RPMI8226 (cell line): ENCODE measurements at places on chromosomes 6 and 20.
A peak's percentile ranks its signal among the peaks of the same experiment; 100 is the strongest.

DNA sequence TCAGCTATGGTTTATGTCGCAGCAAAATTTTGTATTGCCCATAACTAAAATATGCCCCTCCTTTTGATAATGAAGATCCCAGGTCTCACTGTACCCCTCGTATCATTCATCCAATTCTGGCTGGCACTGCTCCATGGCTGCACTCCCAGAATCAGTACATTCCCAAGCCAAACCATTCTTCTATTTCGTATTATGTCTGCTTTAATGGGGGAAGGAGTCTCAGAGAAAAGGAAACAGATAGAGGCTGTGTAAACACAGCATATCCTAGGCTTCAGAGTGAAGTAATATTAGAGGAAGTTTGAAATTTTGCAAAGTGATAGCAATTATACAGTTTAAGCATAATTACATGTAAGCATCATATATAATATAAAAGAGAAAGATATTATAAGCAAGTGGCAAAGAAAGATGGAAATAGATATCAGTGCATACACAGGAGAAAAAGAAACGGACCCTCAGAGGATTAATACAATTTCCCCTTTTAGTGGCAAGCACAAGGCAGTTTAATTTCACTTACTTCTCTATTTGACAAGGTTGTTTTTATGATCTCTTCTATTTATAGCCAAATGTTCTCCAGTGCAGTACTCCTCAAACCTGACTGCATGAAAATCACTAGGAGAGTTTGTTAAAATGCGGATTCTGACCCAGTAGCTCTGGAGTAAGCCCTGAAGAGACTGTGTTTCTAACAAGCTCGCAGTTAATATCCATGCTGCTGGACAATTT, 56.5 kb upstream of the TENT5A start:
- no peak for DNase-seq

DNA sequence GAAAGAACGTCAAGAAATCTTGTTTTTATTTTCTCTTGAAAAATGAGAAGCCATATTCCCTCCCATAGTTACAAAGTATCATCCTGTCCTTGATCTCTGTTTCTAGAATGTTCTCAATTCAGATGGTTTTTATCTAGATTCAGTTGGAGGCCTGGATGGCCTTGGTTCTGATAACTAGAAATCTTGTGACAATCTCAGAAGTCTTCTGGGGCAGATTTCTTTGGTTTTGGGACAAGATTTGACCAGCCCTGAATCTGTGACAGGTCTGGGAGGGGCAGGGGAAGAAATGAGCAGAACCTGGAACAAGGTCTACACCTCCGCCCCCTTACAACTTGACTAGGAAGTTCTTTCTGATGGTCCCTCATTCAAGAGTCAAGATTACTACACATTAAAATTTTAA, 41.4 kb upstream of the AKIRIN2 start:
- no peak for DNase-seq

DNA sequence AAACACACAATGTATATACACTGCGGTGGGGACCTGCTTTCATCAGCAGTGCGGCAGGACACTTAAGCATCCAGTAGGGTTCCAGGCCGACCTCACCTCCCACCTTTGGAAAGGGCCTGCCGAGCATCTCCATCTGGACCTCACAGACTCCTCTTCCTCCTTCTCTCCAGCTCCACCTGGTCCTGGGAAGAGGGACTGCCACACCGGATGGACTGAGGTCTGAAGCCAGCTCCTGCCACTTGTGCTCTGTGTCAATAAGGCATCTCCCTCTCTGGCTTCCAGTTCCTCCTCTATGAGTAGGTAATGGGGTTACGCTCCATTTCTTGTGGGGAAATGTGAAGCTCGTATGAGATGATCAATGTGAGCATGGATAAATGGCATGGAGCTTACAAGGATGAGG, 19.1 kb upstream of the NNAT start:
- DNase-seq = no peak

GRCh38 chr6:52727908-52728307, 35.4 kb downstream of the GSTA2 start:
- DNase-seq = no peak

GRCh38 chr20:49140834-49141233, 47.3 kb downstream of the STAU1 start:
- DNase-seq = no peak

DNA sequence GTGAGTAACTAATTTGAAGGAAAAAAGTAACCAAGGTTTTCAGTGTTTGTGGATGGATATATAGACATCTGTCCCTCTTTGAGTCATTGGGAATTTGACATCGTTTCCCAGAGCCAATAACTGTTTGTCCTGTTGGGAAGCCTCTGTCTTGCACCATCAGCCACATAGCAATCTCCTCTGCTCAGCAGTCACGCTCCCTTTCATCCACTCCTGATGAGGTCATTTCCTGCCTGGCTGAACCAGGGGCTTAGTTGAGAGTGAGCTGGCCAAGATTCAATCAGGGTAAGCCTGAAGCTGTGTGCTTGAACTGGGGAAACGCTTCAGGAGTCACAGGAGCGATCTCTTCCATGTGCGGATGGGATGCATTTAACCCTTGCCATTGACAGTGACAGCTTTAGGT, 121.5 kb upstream of the FOXQ1 start:
- DNase-seq = no peak

- no peak for DNase-seq
Observed at GRCh38 chr20:19423097-19423899, 210.9 kb downstream of the SLC24A3 start.

GRCh38 chr6:14881398-14881797, 364.5 kb upstream of the JARID2 start:
- no peak for DNase-seq

DNA sequence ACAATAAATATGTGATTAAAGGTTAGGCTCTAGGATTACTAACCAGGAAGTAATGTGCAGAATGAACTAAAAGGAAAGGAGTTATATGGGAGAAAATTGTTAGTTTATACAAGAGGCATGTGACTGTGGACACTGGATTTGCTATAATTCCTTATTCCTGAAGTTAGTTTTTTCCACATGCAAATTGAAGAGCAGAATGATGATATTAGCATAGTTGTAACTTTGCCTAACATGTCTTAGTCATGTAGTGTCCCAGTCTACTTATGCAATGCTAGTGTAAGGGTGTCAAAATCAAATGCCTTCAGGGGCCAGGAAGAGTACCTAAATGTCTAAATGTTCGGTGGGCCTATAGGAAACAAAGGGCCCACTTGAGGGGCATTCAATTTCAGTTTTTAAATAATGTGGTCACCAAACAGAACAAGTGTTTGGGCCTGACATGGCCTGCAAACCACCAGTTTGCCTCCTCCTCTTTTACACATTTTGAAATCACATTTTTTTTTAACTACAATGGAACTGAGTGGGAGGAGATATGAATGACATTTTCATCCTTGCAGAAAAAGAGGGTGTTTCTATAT, 28.0 kb upstream of the CEP85L start:
- no peak for DNase-seq

DNA sequence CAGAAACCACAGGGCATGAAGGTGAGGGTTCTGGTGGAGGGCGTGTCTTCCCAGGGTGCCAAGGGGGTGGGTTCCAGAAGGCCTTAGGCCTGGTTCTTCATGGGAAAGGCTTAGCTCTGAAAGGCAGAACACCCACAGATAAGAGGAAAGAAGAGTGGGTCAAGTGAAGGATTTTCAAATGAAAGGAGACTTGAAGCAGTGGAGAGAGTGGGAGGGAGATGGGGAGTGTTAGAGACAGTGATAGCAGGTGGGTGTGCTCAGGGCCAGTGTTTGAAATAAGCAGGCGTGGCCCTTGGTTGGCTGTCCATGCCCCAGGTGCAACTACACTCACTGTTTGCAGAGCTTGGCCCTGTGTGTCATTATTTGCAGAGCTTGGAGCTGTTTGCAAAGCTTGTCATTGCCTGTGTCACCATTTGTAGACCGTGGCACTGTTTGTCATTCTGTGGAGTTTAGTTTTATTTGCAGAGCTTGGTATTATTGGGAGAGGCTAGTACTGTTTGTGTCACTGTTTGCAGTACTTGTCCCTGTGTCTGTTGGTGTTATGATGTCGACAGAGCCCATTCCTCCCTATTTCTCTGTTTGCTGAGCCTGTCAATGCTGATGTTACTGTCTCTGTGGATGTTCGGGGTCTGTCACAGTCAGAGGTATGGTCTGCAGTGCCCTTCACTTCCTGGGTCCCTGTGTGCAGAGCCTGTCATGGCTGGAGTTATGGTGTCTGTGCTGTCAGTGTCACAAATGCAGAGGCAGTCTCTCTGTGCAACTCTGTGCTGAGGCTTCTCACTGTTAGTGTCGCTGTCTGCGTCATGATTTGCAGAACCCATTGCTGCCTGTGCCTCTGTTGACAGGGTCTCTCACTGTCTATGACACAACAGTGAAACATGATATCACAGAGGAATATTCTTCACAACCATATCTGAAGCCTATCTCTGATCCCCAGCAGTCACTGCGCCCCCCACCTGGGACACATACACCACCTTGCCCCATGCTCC, 127.7 kb upstream of the LRFN2 start:
- peak; percentile 37 for DNase-seq

DNA sequence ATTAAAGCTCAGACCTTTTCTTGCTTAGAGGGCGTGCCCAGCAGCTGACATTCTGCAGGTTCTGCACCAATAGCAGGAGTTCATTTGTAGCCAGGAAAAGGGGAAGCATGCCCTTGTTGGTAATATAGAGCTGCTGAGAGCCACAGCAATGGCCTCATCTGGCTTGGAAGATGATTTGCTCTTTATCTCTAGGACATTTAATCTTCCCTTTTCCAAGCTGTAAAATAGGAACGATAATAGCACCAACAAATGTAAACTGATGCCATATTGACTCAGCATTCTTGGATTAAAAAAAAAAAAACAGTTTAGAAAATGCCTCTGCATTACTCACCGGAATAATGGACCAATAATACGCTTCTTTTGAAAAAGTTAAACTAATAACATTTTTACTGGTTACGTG, 93.4 kb upstream of the SLC2A12 start:
- peak; percentile 31 for DNase-seq

GRCh38 chr6:99362678-99363268, 13.3 kb upstream of the FAXC start:
- no peak for DNase-seq

GRCh38 chr20:52034581-52034980, 157.0 kb downstream of the ZFP64 start:
- DNase-seq = no peak

GRCh38 chr6:37741757-37742400, 44.2 kb upstream of the MDGA1 start:
- DNase-seq = peak; percentile 51

DNA sequence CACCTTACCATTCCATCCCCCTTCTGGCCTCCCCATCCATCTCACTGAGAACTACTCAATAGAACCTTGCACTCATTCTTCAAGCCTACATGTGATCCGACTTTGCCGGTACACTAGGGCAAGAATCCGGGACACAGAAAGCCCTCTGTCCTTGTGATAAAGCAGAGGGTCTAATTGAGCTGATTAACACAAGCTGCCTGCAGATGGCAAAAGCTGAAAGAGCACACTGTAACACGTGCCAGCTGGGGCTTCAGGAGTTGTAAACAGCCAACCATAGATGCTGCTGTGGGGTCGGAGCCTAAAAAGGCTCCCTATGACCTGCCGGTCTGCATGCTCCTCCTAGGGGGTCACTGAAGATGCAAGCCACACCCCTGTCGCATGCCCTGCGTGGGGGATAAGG, 124.1 kb downstream of the RNF144B start:
- no peak for DNase-seq

- no peak for DNase-seq
Observed at GRCh38 chr20:38445381-38445796, 10.3 kb upstream of the SNHG17 start.

GRCh38 chr20:2558581-2559278, 22.4 kb downstream of the TMC2 start:
- DNase-seq = no peak

DNA sequence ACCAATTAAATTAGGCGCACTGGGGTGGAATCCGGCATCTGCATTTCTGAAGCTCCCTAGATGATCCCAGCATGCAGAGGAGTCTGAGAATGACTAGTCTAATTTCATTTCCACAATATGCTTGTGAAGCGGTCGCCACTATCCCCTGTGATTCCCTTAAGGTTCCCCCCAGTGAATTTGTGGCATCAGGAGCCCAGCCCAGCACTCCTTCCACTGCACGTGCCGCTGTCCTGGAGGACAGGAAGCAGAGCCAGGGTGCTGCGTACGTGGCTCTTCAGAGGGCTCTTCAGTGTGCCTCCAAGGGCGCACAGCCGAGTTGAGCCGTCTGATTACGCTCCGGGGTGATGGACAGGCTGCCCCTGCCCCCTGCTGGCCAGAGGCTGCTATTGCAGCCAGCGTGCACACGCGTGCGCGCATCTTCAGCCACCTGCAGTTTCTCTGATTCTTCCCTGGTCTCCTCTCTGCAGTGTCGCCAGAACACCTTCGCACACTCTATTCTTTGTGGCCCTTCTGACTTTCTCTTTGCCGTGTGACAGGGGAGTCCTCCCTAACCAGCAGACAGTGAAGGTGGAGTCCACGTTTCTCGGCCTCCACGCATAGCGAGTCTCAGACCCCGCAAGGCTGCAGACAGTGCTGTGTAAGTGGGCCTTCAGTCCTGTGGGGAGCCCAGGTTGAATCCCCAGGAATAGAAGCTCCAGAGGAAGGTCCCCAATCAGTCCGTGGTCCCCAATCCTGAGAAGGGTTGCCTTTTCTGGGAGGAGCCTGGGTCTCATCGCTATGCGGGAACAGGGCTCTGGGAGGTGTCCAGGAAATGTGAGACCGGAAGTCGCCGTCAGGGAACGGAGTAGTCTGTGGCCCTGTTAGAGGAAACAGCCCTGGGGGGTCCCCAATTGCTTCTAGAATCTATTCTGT, 16.5 kb upstream of the NCR2 start:
- peak; percentile 91 for DNase-seq

GRCh38 chr6:116409756-116410155, 39.0 kb downstream of the DSE start:
- peak; percentile 79 for DNase-seq

DNA sequence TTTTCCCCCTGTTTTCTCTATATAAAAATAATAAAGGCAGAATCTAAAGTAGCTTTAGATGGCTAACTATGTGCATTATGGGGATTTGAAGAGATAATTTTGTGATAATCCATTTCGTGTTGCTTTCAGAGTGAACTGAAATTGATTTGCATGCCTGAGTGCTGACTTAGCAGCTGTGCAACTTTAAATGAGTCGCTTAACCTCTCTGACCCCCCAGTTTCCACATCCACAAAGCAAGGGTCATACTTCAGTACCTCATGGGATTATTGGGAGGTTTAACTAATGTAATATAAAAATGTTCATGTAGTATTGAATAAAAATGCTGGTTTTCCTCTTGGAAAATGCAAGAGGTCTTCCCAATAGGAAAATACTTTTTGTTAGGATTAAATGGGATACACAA, 63.8 kb upstream of the FABP7 start:
- no peak for DNase-seq

- DNase-seq = peak; percentile 88
Observed at GRCh38 chr6:320351-321157, 28.3 kb downstream of the DUSP22 start.

GRCh38 chr6:110731898-110732297, 83.4 kb downstream of the CDK19 start:
- no peak for DNase-seq
